ENCODE measurements at places on chromosomes 5 and 9. TPM values are rescaled to one million over a fixed set of nuclear protein-coding genes. Genes with fewer than 3 reads are reported as not detected.

CER1 gene
- total RNA-seq, result not detected

ANKRD18A gene
- total RNA-seq, result 4.1 TPM

RUFY1 gene
- 37.0 TPM for total RNA-seq

FIBCD1 gene
- total RNA-seq, result not detected

C9orf153 gene
- not detected for total RNA-seq

RASGRF2 gene
- total RNA-seq, result 22.6 TPM

TNFSF8 gene
- 207 TPM for total RNA-seq

LTC4S gene
- 1.7 TPM for total RNA-seq

PCDHB14 gene
- total RNA-seq, result not detected

DBH gene
- not detected for total RNA-seq

Data from activated T-helper 1 cell treated with anti-CD3 and anti-CD28 coated beads, Interleukin-12 subunit alpha, Interleukin-12 subunit beta, Interleukin-2, Interleukin-4 antibody, amounts not matched to agents 30 ng/mL and 10 ng/mL and 1 ng/mL, durations not matched to agents 14 hours and 24 hours and 36 hours (primary cell).